ENCODE measurements at places on chromosomes 3 and 15.

GRCh38 chr3:30201715-30202114 is 404.7 kb upstream of the TGFBR2 start:
- DNase-seq = no peak

- no peak for DNase-seq
Observed at GRCh38 chr3:4665197-4665596, 172.0 kb downstream of the ITPR1 start.

- no peak for DNase-seq
Observed at GRCh38 chr3:89847955-89848354, 740.5 kb downstream of the EPHA3 start.

GRCh38 chr3:39361252-39361927 is 21.8 kb upstream of the SLC25A38 start:
- DNase-seq = peak; percentile 5

DNA sequence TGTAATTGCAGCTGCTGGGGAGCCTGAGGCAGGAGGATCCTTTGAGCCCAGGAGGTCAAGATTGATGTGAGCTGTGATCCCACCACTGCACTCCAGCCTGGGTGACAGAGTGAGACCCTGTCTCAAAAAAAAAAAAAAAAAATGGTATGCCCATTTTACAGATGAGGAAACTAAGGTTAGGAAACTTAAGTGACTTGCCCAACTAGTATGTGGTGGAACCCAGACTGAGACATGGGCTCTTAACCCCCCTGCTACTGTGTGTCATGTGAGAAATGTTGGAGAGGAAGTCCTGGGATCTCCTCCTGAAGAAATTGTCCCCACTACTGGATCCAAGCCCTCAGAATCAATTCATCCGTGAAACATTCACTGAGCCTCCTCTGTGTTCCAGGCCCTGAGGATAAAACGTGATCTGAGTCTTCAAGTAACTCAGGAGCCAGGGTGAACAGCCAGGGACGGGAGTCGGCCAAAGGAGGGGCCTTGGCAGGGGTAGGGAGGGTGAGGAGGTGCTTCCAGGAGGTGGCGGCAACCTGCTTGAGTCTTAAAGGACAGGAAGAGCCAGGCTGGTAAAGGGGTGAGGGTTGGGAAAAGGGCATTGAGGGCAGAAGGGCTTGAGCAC is 19.6 kb upstream of the RNU6-1 start:
- no peak for DNase-seq

DNA sequence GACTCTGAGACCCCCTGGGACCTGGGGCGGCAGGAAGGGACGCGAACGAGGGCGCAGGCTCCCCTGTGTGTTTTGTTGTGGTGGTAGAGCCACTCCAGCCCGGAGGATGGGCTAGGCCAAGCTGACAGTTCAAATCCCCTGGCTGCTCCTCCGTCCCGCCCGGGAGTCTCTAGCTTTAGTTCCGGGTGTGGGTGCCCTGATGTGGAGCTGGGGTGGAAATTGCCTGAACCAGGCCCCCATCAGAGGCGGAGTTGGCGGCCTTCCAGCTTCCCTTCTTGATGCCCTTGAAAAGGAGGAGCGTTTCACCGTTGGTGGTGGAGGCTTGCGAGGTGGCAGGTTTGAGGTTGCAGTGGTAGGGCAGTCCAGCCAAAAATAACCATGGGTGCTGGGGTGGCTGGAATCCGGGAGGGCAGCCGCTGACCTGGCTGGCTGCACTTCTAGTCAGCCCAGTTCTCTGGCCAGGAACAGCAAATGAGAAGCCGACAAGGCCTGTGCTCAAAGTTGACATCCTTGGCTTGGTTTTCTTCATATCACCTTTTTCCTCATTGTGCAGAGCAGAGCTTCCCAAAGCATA is 817 bp downstream of the CLK3 start:
- peak; percentile 40 for DNase-seq

GRCh38 chr3:154142608-154143007 is 21.4 kb downstream of the ARHGEF26 start:
- no peak for DNase-seq

DNA sequence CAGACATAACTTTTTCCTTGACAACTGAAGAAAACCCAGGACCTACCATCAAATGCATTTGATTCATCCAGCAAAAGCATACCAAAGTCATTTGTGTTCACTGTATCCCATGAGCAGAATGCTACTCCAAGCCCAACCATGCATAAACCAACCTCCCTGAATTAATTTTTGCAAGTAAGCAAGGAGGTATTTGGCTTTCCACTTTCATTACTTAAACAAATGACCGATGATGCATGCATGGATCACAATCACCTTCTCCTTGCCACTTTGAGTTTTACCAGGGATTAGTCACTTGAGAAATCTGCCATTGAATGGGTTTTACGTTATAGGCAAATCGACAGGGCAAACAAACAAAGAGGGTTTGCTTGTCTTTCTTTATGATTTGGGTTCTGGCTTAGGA is 214.8 kb downstream of the FMN1 start:
- no peak for DNase-seq

GRCh38 chr15:73647259-73648013 is 14.2 kb upstream of the NPTN start:
- no peak for DNase-seq

DNA sequence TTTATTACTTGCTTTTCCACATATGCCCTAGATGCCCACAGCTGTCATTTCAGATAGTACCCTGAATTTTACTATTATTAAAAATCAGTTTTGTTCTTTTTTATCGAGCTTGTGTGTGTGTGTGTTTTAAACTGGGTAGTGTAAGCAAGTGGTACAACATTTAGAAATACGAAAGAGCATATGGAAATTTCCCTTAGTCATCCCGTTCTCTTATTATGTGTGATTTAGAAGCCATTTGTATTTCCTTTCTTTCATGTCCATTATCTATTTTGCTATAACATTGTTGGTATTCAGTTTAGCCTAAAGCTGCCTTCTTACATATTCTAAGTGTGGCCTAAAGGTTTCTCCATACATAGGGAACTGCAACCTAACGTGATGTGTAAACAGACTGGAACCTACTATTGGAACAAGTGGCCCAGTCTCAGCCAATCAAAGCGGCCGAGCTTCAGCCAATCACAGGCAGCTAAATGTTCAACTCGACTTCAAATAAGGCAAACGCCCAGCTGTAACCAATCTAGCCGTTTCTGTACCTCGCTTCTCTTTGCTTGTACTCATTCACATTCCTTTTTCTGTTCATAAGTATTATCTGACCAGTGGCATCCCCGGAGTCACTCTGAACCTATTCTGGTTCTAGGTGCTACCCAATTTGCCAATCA is 14.7 kb upstream of the SYN2 start:
- no peak for DNase-seq

DNA sequence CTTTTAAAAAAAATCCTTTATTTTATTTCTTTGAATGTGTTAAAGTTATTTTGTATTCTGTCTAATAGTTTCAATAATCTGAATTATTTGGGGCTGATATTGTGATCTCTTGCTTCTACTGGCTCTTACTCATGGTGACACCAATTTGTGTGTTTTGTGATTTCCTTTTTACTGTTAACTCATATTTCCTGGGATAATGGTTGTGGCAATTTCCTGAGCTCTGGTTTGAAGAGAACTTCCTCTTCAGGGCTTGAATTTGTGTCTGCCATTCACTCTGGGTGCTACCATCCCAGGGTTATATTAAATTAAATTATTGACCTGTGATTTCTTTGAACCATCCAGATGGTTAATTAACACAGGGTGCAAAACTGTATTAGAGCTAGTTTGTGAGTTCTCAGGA is 60.4 kb upstream of the RNF7 start:
- DNase-seq = no peak

- DNase-seq = no peak
Observed at GRCh38 chr15:61680260-61681037, 379.8 kb downstream of the VPS13C start.

DNA sequence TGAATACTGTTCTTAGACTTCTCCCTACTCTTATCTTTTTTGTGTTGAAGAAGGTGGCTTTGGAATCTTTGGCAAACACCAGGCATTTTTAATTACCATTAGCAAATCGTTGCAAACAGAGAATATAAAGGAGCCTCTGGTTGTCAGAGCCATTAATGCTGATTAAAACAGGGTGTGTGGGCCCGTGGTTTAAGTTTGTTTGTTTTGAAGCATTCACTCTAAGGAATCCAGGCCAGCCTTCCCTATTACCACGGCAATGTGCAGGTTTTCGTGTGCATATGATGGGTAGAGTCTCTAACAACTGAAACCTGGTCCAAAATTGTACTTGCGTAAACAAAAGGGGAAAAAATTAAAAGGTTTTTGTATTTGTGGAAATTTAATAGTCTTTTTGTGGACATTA is 141.2 kb upstream of the GMNC start:
- DNase-seq = no peak

GRCh38 chr3:147361454-147362420 is 44.6 kb downstream of the ZIC4 start:
- no peak for DNase-seq

GRCh38 chr15:51237816-51238215 is 100.6 kb downstream of the CYP19A1 start:
- no peak for DNase-seq

GRCh38 chr15:72369964-72370363 is 5.8 kb downstream of the HEXA start:
- DNase-seq = no peak

DNA sequence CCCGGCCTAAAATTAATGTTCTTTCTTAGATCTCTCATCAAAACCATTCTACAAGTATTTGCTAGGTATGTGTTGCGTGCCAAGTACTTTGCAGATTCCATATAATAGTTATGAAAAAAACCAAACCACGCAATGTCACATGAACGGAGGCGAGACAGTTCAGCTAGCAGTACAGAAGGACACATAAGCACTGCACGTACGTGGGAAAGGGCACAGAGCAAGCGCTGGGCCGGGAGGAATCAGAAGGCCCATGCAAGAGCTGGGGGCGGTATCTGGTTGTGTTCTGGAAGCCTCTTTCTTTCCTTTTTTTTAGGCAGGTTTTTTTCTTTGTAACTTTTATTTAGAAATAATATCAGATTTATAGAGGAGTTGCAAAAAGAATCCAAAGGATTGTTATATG is 11.3 kb downstream of the PDIA5 start:
- DNase-seq = no peak
